ENCODE measurements at places on chromosomes 6 and 20.

- no peak for DNase-seq
Observed at GRCh38 chr6:114376611-114377175, 33.9 kb upstream of the HS3ST5 start.

DNA sequence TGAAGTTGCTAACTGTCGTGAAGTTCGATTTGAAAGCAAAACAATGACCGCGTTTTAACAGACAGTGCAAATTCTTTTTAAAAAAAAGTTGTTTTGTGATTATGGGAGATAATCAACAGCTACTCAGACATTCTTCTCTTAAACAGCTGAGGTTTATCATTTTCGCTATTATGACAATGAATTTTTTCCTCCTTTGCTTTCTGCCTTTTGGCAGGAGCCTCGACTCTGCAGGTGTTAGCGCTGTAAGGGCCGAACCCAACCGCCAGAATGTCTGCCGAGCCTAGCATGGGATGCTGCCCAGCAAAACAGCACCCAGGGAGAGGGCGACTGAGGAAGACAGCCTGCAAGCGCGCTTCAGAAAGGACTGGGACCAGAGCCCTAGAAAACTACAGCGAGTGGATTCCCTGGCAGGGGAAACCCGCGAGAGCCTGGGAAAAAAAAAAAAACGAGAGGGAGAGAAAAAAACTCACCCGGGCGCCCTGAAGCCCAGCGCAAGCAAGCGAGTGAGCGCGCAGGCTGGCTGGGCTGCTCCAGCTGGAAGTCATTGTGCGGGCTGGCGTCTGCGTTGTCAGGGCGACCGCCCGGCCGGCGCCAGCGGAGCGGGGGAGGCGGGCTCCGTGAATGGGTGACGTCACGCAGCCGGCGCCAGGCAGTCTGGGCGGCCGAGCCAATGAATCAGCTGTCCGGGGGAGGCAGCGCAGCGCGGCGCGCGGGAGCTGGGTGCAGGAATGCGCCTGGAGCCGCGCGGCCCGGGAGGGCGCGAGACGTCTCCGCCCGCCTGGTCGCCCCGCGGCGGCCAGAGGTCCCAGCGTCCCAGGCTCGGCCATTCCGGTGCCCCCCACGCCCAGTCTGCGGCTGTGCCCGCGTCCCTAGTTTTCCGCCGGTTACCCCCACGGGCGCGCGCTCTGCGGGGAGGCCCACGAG lies 32.7 kb upstream of the ID4 start:
- DNase-seq = peak; percentile 97

- DNase-seq = no peak
Observed at GRCh38 chr6:52254731-52255378, 10.6 kb upstream of the IL17F start.

DNA sequence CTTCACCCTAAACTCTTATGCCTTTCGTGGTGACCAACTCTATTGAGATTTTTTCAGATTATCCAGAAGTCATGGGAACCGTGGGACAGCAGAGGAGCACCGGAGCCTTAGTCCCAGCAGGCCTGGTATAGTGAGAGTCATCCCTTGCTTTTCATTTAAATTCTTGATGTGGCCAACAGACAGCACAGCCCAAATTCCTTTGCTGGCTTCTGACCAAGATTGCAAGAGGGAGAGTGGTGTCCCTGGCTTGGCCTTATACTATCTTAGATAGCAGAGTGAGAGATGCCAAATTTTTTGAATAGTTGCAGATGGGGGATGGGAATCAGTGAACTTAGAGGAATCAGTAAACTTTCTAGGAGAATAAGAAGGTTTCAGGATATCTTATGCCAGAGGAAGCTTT lies 7.8 kb downstream of the STX11 start:
- peak; percentile 62 for DNase-seq

- DNase-seq = no peak
Observed at GRCh38 chr6:7260291-7261031, 52.5 kb downstream of the SSR1 start.

DNA sequence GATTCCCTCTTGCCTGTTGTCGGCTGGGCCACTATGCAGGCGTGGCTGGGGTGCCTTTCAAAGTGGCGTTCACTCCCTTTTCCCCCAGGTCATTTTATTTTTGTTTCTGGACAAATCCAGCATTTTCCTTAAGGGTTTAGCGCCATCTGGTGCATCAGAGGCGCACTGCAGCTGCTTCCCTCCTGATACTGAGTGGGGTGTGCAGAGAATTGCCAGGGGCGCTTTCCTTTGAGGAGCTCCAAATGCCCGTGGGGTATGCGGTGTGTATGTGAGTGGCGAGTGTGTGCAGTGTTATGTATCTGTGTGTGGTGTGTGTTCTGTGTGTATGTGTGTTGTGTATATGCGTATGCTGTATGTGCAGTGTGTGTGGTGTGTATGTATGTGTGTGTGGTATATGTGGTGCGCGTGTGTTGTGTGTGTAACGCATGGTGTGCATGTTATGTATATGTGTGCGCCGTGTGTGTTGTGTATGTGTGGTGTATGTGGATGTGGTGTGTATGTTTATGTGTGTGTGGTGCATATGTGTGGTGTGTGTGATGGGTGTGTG lies 100.1 kb upstream of the AGPAT4 start:
- peak; percentile 24 for DNase-seq

DNA sequence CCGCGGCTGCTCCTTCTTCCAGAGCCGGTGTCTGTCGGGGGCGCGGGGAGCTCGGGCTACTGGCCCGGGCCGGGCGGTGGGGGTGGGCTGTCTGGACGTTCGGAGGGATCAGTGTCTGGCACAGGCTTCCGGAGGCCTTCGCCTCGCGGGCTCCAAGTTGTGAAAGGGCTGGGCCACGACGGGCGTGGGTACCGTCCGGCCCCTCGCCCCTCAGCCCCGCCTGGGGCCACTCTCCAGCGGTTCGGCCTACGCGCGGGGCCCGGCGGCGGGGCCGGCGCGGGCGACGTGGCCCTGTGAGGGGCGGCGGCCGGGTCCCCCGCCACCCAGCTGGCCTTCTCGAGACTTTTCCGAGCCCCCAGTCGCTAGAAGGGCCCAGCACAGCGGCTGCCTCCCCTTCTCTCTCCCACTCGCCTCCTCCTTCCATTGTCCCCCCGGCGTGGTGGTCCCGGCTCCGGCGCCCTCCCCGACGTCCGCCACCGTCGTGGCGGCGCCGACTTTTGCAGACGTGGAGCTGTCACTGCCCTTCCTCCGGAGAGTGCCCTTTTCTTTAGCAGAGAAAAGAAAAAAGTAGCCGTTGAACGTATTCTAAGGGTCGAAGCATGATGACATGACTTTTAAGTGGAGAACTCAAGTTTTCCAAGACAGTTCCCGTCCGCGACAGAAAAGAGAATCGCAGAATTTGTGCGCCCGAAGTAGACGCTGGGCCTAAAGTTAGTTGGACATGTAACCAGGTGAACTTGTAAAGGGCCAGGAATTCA lies 571 bp downstream of the ITCH start:
- DNase-seq = peak; percentile 52

DNA sequence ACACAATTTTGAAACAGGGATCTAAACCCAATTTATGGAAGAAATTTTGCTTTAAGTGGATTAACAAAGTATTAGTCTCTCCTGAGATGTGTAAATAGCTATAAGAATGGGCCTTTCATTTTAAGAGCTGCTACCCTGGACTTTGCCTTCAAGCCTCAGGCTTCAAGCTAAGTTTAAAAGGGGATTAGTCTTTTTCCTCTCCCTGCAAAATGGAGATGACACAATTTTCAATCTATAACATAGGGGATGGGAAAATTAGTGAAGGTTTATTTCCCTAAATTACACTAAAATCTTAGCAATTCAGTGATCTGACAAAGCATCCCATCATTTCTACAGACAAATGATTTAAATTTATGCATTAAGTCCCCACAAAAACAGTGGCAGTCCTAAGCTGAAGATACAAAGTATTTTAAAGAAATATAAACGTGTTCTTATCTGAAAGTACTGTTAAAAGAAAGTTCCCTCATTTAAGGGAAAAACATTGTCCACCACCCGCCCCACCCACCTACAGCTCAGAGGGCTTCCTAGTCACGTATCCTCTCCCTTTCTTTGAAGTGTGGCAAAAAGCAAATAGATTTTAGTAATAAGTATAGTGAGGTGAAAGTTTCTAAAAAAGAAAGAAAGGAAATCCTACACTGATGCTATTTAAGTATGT lies 14.5 kb downstream of the ARHGAP18 start:
- no peak for DNase-seq

- DNase-seq = no peak
Observed at GRCh38 chr6:45297320-45297719, 30.8 kb upstream of the RUNX2 start.

GRCh38 chr6:81515562-81516453 lies 236.7 kb downstream of the TENT5A start:
- DNase-seq = no peak

DNA sequence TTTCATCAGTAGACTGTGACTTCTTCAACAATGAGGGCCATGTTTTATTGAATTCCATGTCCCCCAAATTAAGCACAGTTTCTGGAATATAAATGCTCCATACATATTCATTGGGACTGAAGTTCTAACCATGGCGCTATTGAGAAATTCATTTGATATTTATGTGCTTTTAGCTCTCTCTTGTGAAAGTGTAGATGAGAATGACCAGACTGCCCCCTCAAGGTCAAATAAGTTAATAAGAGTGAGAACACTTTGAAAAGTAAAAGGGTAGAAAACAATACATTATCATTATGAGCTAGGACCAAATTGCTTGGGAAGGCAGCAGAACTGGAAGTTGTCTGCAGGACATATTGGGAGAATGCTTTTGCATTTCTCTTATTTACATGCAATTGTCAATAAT lies 597.9 kb downstream of the EPM2A start:
- DNase-seq = no peak

GRCh38 chr6:150142670-150143515 lies at the start of gene PPP1R14C:
Gene PPP1R14C, plus strand, starts transcription at chr6:150143044. Its CDS starts 149 bp downstream, at chr6:150143193.
- no peak for DNase-seq

GRCh38 chr6:115819506-115819905 lies 241.2 kb downstream of the FRK start:
- no peak for DNase-seq

DNA sequence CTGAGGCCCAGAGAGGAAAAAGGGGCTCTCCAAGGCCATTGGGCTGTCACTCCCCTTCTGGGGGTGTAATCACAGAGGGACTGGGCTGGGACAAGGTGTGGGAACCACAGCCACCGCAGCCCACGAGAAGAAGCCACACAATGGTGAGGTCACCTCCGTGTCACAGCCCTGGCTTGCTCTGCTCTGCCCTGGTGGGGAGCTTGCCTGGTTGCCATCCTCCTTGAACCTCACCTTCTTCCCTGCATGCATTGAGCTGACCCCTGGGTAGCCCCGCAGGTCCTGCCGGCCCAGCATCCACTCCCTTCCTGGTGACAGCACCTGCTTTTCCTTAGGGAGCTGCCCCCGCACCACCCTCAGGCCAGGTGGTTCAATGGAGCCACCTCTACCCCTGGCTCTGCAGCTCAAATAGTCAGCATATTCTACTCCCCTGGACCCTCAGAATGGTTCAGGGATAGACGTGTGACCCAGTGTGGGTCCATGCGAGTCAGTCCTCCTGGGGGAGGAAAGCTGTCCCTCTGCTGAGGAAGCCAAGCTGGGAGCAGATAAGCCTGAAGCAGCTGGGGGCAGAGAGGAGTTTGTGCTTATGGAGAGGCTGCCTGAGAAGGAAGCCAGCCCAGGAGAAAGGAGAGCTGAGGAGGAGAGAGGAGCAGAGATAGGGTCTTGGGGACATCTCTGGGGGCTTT lies 21.3 kb downstream of the RBM38 start:
- DNase-seq = no peak

DNA sequence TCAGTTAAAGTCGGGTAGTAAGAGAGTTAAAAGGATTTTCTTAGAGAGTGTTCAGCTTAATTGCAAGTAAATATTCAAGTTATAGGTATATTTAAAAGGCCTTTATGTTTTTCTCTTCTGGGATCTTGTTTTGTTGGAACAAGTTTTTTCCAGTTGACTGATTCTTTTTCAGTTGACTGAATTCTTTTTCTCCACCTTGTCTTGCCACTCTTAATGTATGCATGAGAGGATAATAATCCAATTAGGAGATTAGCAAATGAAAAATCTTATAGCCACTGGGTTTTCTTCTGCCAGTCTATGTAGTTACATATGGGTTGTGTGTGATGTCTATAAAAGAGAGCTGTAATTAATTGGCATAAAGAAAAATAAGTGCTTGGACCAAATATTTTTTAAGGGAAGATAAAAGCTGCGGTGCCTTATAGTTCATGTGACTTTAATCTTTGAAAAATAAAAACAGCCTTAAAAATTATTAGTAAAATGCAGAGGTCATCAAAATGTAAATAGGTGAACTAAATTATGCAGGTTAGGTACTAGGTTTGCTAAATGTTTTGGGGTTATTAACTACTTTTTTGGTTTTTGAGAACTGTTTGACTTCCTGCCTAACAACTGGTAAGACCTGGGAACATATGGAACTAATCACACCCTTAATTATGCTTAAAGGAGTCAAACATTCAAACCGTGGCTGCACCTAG lies 367.2 kb downstream of the HTR1B start:
- DNase-seq = no peak

DNA sequence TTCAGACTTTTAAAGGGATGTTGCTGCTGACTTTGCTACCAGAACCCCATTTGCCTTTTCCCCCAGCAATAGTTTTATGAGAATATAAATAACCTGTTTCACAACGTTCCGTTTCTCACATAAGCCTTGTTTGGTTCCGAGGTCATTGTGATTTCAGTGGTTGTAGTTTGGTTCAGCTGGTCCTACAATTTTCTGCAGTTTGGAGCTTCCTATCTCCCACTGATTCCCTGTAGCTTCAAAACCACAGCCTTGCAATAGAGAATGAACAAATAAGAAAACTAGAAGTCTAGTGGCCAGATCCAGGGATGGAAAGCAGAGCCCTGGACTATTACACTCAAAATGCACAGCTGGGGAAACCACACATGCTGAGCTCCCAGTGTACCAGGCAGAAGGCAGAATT lies 24.1 kb upstream of the SH3BGRL2 start:
- DNase-seq = no peak

DNA sequence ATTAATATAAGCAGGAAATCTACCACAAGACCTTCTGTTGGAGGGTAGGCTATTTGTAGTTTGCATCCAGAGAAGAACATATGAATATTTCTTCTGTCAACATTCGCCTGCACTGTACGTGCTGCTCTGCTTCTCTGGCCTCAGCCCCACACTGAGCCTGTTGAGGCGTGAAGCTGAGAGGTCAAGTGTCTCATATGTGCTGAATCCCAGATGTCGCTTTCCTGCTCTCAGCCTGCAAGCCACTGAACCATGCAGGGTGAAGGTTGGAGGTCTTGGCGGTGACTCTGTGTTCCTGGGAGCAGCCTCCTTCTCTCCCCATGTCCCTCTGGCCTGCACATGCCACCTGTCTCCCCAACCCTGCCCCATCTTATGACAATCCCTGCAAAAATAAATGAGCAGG lies 83.6 kb downstream of the TMEM170B start:
- DNase-seq = no peak

DNA sequence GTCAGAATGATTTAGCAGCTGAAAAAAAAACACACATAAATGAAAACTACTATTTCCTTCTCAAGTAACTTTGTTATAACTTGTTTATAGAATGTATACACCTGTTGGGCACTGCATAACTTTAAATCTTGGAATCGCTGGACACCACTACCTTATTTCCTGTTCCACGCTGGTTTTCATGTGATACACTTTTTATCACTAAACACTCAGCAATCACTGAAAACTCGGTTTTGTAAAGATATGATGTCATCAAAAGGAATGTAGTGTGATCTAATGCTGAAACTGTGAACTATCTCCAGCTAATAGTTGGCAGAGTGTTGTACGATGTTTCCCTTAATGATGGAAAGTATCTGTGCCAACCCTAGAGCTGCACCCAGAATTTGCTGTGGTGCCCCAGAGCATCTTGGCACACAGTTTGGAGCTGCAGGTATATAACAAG lies 127.9 kb downstream of the BACH2 start:
- DNase-seq = peak; percentile 15

Data from dermis microvascular lymphatic vessel endothelial cell (primary cell).